Endothelial cell (in vitro differentiated cells): ENCODE measurements at places on chromosomes 5 and 9. TPM values are rescaled to one million over a fixed set of nuclear protein-coding genes. Genes with fewer than 3 reads are reported as not detected.

DNA sequence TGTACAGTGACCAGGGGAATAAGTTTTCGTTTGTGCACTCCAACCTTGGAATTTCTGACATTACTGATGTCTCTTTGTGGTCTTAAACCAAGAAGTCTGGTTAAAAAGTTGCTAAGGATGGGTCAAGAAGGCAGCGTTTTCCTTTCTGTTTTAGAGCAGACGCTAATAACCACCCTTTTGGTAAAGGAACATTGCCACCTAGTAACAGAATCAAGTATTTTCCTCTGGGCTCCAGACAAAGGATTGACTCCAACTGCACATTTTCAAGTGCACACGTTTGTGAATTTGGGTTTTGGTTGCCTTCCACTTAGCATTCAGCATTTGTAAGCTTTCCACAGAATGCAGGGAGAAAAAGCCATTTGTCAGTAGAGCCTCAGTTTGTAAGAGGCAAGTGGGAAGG, 22.2 kb upstream of the CEP78 start:
- peaks cover 3% of the 10 kb centered on the region for H3K4me1 ChIP-seq
- H3K36me3 ChIP-seq = no peaks in the 10 kb centered on the region
- no peak overlapping the region for H3K27ac ChIP-seq
- DNase-seq = no peak

The CCNO gene
- total RNA-seq = 0.15 TPM

- no peak for DNase-seq
- no peaks in the 10 kb centered on the region for H3K36me3 ChIP-seq
- H3K4me3 ChIP-seq = no peak overlapping the region
- H3K27ac ChIP-seq = no peak overlapping the region
Measured at GRCh38 chr5:4855880-4856279, 284.2 kb upstream of the ADAMTS16 start.

The EXOSC3 gene
- 30.8 TPM for total RNA-seq

The CD14 gene
- not detected for total RNA-seq

GRCh38 chr5:103744159-103744558, 181.6 kb upstream of the NUDT12 start:
- DNase-seq = no peak
- no peak overlapping the region for H3K27ac ChIP-seq
- no peaks in the 10 kb centered on the region for H3K36me3 ChIP-seq
- H3K27me3 ChIP-seq = no peaks in the 10 kb centered on the region
- H3K4me3 ChIP-seq = no peak overlapping the region

DNA sequence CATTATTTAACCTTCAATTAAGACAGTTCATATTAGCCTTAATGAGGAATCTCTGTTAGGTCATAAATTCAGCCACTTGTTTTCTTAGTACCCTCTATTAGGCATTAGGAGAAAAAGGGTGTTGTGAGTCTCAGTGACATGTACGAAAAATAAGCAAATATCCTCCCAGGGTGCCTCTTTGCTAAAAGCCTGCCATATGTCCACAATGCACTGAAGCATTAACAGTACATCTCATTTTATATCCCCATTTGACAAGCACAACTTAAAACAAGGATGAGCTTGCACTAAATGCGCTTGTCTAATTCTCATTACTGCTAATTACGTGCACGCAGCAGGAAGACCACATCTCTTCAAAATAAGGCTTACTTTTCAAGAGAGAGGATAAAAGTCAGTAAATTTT, 48.4 kb upstream of the SRFBP1 start:
- no peak overlapping the region for H3K27ac ChIP-seq
- H3K36me3 ChIP-seq = no peaks in the 10 kb centered on the region
- no peaks in the 10 kb centered on the region for H3K27me3 ChIP-seq
- no peak overlapping the region for H3K4me3 ChIP-seq
- no peak for DNase-seq

The IFNE gene
- total RNA-seq = not detected

DNA sequence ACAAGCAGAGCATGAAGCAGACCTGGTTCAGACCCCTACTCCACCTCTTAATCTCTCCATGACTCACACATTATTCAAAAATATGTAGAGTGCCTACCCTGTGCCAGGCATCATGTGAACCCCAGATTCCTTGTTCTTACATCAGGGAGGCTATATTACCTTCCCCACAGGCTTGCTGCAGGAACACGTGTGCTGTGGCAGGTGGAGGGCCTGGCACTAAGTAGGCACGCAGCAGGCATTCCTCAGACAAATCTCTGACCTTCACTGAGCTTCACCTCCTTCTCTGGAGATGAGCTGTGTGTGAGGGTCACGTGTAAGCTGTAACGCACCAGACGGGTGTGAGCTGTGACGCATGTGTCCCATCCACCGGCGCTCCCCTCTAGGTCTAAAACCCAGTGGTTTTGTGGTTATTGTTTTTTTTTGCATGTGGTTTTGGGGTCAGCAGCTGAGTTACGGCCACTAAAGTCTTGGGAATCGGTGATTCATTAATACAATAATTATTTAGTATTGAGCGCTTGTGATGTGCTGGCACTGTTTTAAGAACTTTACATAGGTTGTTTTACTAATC, 30.3 kb downstream of the ANGPTL2 start:
- DNase-seq = no peak
- H3K4me3 ChIP-seq = no peak overlapping the region
- H3K27me3 ChIP-seq = peaks cover 4% of the 10 kb centered on the region

The ABO gene
- 1.4 TPM for total RNA-seq

The SV2C gene
- total RNA-seq = 0.15 TPM

The ENTREP1 gene
- total RNA-seq = 11.8 TPM

The CCDC192 gene
- total RNA-seq = 0.26 TPM

DNA sequence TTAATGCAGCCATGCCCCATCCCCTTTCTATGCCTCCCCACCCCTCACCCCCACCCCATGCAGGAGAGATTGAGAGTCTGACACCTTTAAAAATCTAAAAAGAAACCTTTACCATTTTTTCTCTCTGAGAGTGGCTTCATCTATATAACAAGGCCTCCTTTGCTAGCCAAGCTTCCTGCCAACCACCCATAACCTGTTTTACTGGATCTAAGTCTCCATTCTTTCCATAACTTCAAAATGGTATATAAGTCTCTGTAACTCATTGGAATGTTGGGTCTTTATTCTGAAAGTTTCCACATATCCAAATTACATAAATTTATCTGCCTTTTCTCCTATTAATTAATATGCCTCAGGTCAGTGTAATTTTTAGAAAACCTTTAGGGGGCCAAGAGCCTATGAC, 1174.0 kb downstream of the MAT2B start:
- no peaks in the 10 kb centered on the region for H3K36me3 ChIP-seq
- DNase-seq = no peak
- no peaks in the 10 kb centered on the region for H3K27me3 ChIP-seq
- no peaks in the 10 kb centered on the region for H3K4me1 ChIP-seq
- H3K27ac ChIP-seq = no peak overlapping the region

DNA sequence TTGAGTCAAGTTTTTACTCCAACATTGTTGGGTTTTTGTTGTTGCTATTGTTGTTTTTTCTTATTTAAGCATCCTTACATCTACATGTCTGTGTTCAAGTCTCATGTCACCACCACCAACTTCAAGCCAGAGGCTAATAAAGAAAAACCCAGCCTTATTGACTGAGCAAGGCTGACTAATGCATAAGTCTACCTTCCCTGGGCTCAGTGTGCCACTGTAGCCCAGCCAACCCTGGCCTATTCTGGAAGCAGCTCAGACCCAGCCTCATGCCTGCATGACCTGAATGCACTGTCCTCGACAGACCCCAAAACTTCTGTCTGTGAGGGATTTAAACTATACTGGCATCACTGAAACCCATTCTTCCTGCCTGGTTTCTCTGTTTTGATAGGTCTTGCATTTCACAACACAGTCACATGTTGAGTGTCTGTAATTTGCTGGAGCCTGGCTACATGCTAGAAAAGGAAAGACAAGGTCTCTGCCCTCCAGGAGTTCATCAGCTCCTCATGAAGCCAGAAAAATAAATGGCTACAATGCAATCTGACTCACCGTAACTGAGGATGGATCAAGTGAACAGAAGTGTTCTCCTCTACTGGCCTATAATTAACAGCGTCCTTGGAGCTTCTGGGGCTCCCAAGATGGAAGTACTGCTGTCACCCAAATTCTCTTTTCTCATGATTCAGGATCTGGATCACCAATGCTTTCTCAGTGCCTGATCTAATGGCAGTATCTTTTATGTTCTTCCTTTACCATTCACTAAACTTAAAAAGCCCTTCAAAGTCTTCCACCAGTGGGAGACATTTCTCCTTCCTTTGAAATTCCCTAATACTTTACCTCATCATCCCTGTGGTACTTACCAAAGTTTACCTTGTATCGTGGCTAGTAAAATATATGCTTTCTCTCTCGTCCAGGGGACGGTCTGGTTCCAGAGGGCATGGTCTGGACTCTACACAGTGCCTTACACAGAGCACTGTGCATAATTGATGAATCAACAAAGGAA, 103.9 kb upstream of the IFNE start:
- H3K36me3 ChIP-seq = no peaks in the 10 kb centered on the region
